ENCODE measurements at places on chromosomes 13 and 19.

DNA sequence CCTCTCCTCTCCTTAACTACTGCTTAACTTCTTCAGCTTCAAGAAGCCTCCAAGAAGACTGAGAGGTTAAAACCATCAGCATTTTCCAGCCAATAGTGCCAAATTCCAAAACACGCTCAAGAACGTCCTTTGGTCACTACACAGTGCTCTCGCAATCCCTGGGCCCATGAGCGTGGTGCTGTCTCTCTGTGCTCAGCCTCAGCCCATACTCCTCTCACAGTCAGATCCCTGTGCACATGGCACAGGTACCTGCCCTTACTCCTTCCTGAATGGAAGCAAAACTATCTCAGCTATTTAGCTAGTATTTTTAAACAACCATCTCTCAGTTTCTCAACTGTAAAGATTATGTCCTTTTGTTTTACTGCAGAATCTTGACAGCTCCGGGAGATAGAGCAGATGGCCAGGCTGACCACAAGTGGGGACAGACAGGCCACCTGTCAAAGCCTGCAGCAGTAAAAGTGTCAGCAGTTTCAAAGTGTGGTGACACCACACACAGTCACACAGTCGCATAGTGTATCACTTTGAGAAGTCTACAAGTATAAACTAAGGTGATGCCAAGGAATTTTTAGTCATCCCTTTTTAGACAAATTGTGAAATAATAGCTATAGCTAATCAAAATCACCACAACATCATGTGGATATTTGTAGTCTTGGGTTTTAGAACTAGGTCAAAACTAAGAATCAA is 35.7 kb downstream of the DZIP1 start:
- no peak for DNase-seq

DNA sequence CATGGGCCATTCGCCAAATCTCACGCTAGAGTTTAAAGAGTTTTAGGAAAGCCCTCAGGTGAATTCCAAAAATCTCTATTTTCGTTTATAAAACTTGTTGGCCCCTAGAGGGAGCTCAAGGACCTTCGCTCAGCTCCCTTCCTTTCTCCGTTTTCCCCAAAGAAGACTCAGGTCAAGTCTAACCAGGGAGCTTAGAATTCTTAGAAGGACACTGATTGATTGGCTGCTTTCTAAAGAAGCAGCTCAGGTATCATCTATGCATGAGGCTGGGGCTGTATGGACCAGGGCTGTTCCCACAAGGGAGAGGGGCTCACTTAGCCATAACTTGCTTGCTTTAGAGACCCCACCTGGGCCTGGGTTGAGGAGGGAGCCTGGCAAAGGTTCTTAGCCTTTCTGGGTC is 20.5 kb downstream of the DZIP1 start:
- DNase-seq = no peak

DNA sequence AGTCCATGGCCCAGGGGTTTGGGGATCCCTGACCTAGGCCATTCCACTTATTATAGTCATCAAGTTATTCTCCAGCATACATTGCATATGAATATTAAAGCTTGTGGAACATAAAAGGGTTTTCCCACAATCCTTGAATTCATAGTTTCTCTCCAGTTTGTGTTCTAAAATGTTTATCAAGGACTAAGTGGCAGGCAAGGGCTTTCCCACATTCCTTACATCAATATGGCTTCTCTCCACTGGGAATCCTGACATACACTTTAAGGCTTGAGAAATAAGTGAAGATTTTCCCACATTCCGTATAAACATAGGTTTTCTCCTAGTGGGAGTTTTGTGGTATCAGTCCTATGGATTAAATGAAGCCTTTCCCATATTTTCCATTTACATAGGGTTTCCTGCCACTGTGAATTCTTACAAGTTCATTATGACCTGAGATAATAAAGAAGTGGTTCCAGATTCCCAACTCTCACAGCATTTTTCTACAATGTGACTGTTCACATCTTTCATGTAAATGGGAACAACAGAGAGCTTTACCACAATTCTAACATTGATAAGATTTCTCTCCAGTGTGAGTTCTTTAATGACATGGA is 14.5 kb downstream of the ZNF426 start:
- no peak for DNase-seq

- peak; percentile 37 for DNase-seq
These were observed 126.7 kb upstream of the MRI1 start for GRCh38 chr19:13637664-13638063.

GRCh38 chr13:46795321-46795720 is 1.6 kb downstream of the ESD start:
- no peak for DNase-seq

- peak; percentile 68 for DNase-seq
These were observed at the start of gene KCTD12 for GRCh38 chr13:76886292-76887075. TSS of gene KCTD12 (minus strand) at chr13:76886405. CDS start at chr13:76886148, 257 bp downstream.

DNA sequence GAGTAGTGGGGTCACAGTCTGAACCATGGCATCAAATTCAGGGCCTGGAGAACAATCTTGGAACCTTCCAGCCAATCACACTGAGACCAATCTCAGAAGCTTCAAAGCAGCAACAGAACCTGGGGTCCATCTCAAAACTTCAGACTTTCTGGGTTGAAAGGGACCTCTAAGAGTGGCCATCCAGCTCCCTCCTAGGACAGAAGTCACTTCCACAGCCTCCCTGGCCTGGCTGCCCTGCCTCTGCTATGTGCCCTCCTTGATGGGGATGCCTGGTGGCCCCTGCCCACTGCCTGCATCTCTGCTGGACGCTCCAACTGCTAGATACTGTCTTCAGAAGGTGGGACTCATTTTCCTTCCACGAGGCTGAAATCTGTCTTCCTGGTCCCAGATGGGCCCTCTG is 1.8 kb downstream of the TLE2 start:
- no peak for DNase-seq

GRCh38 chr19:9909251-9909650 is 27.1 kb downstream of the OLFM2 start:
- no peak for DNase-seq

DNA sequence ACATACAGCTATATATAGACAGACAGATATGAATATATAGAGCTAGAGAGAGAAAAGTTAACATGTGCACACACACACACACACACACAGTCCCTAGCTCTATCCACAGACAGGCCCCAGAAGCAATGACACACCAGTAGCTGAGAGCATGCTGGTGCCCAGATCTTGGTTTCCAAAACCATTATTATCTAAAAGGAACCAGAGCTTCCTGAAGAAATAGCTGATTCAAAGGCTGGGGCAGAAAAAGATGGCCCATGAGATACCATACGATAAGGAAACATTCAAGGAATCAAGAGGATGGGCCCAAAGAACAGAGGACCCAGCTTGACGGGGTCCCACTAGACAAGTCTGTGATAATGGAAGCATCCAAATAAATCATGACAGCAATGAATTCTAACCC is 53.4 kb downstream of the ABCC4 start:
- no peak for DNase-seq

DNA sequence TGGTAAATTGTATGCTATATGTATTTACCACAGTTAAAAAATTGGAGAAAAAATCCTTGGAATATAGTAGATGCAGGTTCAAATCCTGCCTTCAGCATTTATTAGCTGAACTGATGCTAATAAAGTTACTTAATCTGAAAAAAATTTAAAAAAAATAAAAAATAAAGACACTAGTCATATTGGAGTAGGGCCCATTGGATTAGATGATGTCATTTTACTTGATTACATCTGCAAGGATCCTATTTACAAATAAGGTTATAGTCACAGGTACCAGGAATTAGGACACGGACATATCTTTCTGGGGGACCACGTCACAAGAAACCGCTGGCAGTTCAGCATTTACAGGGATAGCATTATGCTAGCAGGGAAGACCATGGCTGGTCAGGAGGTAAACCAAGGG is 6.2 kb downstream of the ZNF555 start:
- DNase-seq = no peak

DNA sequence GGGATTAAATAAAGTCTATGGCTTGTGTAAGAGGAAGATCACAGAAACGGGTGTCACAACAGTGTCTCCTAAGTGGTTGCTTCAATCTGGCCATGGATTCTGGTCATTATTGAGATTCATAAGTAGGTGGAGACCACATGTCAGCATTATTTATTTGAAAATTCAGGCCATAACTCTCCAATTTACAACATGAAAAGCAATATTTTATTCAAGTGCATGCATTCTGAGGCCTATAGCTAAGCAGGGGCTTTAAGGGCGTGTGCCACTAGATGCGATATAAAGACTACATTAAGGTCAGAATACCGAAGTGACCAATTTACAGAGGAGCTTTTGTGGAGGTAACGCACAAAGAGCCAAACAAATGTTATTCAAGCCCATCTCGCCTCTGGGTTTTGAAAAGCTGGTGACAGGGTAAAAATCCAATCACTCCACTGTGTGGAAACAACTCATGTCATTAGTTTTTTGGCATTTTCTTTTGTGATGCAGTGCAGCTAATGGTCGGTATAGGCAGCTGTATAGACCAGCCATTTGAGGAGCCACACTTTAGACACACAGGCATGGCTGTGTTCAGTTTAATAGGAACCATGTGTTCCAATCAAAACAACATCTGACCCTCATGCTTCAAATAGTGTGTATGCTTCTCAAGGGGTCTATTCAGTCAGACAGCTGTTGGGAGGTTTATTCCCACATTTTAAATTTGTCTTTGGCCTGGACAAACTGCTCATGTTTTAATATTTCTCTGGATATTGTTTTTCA is 123.7 kb downstream of the KL start:
- DNase-seq = no peak

DNA sequence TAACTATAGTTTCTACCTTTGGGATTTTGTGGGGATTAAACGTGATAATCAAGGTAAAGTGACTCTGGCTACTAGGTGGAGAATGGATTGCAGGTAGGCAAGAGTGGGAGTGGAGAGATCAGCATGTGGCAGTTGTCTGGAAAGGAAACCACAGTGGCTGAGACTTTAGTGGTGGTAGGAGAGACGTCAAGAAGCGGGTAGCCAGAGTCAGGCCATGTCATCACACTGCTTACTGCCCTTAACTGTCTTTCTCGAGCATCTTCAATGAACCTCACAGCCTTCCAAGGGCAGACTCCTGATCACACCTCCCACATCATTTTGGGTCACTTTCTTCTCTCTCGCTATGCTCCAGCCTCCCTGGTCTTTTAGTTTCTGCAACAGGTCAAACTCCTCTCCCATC is 28.6 kb upstream of the MBNL2 start:
- DNase-seq = no peak

GRCh38 chr19:34274827-34275625 is 20.7 kb downstream of the GARRE1 start:
- DNase-seq = no peak

GRCh38 chr19:45884682-45885555 is 1.0 kb downstream of the IRF2BP1 start:
- no peak for DNase-seq

GRCh38 chr13:95100525-95101433 is 200.5 kb downstream of the ABCC4 start:
- no peak for DNase-seq

- DNase-seq = no peak
These were observed 27.3 kb downstream of the RUBCNL start for GRCh38 chr13:46359714-46360113.

DNA sequence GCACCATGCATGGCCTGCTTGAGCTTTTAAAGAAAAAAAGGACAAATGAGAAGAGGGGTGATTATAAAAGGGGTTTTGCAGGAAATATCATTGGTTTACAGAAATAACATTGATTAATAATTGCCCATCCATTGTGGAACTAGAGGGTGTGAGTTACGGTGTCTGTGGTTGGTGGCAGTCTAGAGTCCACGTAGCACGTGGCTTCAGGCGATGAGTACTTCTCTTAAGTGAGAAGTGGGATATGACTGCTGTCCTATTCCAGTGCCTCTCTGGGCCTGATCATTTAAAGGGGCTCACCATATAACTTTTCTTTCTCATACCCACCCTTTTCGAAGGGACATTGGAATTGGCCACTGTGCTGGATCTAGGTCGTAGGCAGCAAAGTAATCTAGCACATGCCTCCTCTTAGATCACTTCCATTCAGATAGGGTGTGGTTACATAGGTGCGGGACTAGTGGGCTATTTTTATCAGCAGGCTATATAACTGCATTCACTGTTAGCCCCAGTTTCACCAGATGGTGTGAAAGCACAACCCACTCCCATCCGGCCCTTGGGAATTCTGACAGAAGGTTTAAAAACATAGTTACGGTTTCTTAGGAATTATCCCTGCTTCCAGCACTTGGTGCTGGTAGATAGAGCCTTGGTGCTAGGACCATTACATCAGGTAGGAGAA is 19.9 kb downstream of the PPP5C start:
- DNase-seq = no peak

DNA sequence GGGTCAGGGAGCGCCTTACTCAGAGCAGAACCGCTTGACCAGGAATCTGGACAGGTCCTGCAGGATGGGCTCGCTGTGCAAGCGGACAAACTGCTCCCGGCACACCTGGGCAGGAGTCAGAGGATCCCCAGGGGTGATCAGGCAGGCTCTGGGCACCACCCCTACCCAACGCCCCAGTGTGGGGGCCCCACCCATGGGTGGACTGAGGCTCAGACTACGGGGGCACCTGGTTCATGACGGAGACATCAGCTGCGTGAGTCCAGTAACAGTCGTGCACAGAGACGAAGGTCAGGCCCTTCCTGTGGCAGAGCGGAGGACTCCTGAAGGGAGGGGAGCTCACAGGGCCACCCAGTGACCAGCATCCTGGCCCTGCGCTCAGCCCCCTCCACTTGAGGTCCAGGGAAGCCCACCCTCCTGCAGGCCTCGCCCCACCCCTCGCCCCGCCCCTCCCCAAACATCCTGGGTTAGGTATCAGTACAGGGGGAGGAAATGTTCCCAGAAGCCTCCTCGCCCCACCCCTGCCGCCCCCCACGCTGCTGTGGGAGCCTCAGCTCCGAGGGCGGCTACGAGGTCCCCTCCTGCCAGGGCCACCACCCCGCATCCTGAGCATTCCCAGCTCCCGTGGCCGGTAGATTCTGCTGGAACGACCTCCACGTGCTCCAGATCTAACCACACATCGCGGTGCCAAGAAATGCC is 15.6 kb downstream of the POLRMT start:
- no peak for DNase-seq

DNA sequence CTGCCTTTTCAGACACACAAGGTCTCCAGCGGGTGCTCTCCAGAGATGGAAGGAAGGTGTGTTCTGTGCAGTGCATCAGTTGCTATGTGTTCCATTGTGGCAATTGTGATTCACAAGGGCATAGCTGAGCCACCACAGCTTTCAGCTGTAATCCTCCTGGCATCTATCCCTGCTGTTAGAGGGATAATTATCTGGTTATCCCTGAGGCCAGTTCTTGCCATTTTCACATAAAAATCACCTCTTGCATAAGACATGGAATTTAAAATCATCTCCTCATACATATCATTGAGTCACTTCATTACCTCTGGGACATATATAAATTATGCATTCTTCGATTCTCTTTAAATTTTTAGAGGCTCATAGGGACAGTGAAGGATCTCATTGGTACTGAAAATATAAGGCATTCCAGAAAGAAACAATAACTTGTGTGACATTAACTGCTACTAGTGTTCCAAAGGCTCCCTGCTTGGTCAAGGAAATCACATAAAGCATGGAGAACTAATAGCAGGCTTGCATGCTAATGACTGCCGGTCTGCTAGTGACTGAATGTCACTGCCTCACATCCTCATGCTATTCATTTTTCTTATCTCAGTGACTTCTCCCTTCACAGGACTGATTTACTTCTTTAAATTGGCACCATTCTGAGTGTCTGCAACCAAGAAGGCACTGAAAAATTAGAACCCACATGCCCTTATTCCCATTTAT is 214.0 kb downstream of the ENOX1 start:
- DNase-seq = no peak

- DNase-seq = no peak
These were observed 9.6 kb downstream of the KHSRP start for GRCh38 chr19:6414793-6415590.

- DNase-seq = no peak
These were observed 14.4 kb downstream of the NFKBID start for GRCh38 chr19:35885904-35886303.
